ENCODE measurements at places on chromosomes 4 and X. TPM values are rescaled to one million over a fixed set of nuclear protein-coding genes. Genes with fewer than 3 reads are reported as not detected.

The AVPR2 gene
- total RNA-seq, result 0.67 TPM

DNA sequence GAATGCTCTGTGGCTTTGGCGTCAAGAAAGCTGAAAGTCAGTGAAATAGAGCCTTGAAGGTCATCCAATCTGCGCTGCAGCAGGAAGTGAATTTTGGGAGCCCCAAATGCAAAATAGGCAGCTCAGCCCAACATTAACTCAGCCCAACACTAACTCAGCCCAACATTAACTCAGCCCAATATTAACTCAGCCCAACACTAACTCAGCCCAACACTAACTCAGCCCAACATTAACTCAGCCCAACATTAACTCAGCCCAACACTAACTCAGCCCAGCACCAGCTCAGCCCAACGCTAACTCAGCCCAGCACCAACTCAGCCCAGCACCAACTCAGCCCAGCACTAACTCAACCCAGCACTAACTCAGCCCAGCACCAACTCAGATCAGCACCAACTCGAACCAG is 71.5 kb downstream of the SORBS2 start:
- no peak for DNase-seq

DNA sequence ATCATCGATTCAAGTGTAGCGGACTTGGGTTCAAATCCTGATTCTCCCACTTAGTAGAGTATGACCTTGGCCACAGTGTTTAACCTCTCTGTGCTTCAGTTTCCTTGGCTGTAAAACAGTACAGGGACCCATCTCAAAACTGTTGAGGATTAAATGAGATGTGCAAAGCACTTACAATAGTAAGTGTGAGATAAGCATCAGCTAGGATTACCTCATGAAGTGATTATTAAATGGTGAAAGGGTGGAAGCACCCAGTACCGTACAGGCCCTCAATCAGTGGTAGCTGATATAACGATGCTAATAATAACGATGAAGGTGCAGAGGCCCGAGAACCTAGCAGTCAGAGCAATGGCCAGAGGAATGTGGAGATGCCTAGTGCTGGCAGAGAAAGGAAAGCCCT is 45.1 kb downstream of the PRPS1 start:
- DNase-seq, result no peak

DNA sequence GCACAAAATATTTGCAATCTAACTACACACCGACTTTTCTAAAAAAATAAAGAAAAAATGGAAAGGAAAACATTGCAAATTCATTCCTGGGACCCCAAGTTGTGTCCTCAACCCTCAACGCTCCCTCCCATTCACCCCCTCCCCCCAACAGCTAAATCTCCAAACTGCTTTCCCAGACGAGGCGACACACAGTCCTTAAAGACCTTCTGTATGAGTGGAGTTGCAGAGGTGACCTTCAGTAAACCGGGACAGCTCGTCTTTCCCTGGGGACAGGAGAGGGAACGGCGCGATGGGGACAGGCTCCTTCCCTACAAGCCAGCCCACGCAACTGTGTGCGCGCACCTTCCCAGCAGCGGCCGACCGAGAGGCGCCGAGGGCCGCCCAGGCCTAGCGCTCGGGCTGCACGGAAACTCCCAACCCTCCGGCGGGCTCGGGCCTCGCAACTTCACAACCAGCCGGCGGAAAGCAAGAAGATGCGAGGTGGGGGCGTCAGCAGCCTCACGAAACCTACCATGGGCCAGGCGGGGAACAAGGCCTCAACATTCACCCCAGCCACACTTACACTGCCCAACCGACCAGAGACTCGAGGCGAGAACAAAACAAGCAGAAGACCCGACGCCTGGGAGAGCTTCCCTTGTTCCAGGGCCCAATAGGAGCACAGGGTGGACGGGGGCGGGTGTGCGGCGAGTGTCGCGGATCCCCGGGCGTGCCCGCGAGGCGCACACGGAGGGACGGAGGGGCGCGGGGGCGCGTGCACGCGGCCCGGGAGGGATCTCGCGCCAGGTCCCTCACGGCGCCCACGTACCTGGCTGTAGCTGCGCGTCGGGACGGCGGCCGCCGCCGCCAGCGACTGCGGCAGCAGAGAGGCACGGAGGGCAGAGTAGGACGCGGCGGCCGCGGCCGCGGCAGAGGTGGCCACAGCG is 763 bp downstream of the GRSF1 start:
- DNase-seq, result peak; percentile 78

- DNase-seq, result no peak
Measured at GRCh38 chrX:31092476-31092875, 20.6 kb upstream of the FTHL17 start.

- DNase-seq, result no peak
Measured at GRCh38 chrX:53767544-53767943, 81.0 kb upstream of the HUWE1 start.

DNA sequence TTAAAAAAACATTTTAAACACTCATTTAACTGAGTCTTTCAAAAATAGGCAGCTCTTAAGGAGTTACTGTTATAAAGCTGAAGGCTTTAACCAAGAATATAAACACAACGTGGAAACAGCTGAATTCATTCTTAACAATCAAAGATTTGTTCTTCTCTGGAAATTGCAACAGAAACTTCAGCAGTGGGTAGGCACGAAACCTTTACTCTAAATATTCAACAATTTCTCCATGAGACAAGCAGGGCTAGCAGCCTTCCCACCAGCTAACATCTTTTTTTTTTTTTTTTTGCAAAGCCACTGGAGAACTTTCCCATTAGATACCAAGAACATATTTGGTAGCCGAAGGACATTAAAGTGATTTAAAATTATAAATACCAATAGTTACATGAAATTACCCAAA is 78.2 kb upstream of the PRSS48 start:
- DNase-seq, result no peak

The NAT8L gene
- not detected for total RNA-seq

DNA sequence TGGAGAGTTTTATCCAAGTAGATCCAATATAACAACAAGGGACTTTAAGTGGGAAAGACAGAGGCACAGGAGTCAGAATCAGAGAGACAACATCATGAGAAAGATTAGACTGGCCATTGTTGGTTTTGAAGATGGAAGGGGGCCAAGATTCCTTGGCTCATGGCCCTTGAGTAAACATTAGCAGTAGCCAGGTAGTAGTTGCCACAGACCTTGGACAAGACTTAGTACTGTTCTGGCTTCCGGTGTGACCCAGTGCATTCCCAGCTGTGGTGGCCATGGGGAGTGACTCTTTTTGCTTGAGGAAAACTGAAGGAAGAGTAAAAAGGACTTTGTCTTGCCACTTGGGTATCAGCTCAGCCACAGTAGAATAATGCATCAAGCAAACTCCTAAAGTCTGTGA is 462.2 kb upstream of the CPXCR1 start:
- DNase-seq, result no peak

- no peak for DNase-seq
Measured at GRCh38 chr4:12968345-12968744, 515.8 kb downstream of the RAB28 start.

DNA sequence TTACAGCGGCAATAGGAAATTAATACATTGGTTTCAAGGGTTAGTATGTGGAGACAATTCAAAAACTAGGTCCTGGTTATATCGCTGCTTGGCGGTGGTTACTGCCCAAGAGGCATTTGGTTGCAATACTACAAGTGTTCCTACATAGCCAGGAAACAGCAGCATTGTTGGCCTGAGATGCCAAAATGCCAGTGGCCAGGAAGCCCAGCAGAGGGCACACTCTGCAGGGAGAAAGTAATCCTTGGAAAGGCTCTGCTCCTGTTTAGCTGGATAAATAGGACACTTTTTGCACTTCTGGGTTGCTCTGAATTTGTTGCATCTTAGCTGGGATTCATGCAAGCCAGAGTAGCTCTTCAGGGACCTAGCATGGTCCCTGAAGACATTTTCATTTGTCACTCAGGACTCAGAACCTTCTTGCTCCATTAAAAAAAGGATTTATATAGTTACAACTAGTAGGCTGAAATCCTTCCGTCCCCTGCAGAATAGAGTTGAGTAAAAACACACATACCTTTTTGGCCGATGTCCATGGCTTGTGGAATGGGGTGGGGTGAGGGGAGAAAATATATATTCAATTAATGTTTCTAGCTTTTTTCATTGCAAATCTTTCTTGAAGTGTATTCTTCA is 8.1 kb upstream of the GPR119 start:
- DNase-seq, result no peak

GRCh38 chr4:52894443-52894842 is 32.3 kb downstream of the RASL11B start:
- DNase-seq, result no peak

- DNase-seq, result no peak
Measured at GRCh38 chr4:35541888-35542213, 702.5 kb downstream of the ARAP2 start.

GRCh38 chr4:649751-650310 is 24.2 kb downstream of the ATP5ME start:
- DNase-seq, result no peak

Data from Peyer's patch (tissue), 4 donors.